T-cell (primary cell): ENCODE measurements at places on chromosomes 12 and 14.

- DNase-seq, result no peak
Measured at GRCh38 chr14:53638966-53639365, 317.7 kb downstream of the BMP4 start.

- no peak for DNase-seq
Measured at GRCh38 chr14:50020184-50020583, 96.2 kb downstream of the VCPKMT start.

- no peak for DNase-seq
Measured at GRCh38 chr14:103767336-103767894, 51.8 kb downstream of the ZFYVE21 start.

DNA sequence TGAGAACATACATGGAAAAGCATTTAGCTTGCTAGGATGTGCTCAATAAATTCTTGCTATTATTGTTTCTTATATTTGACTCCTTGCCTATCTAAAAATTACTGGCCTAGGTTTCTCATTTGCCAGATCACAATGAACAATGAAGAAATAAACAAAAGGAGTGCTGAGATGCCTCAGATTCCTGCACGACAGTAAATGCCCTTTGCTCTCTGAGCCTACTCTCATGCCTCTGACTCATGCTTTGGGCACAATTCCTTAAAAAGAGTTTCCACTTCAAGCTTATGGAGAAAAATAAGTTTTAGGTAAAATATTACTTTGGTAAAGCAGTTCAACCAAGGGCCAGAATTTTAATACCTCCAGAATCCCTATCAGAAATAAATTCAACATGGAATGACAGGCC, 30.9 kb downstream of the GRIN2B start:
- no peak for DNase-seq

DNA sequence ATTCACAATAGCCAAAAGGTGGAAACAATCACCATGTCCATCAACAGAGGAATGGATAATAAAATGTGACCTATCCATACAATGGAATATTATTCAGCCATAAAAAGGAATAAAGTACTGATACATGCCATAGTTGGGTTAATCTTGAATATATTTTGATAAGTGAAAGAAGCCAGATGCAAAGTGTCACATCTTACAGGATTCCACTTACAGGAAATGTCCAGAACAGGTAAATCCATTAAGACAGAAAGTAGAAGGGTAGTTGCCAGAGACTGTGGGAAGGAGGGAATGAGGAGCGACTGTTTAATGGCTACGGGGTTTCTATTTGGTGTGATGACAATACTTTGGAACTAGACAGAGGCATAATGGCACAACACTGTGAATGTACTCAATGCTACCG, 171.6 kb downstream of the KSR2 start:
- DNase-seq, result no peak

GRCh38 chr12:42135259-42135814, 9.3 kb downstream of the GXYLT1 start:
- no peak for DNase-seq

- DNase-seq, result no peak
Measured at GRCh38 chr12:23133471-23133870, 508.5 kb downstream of the ETNK1 start.

- no peak for DNase-seq
Measured at GRCh38 chr14:100298551-100299237, 7.5 kb downstream of the SLC25A29 start.

DNA sequence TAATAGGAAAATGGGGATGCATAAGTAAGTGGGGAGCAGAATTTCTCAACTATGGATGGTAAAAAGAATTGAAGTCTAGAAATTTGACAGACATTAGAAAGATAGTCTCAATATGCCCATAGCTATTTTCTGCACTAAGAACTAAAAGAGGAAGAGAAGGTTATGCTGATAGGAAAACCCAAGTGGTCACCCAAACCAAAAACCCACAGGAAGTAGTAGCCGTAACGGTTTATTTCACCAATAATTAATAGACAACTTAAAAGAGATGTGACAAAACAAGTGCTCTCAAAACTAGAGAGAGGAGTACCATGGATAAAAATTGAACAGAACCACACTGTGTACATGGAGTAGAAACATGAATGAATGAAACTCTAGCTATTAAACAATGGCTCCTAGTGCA, 295.4 kb downstream of the FSCB start:
- no peak for DNase-seq

DNA sequence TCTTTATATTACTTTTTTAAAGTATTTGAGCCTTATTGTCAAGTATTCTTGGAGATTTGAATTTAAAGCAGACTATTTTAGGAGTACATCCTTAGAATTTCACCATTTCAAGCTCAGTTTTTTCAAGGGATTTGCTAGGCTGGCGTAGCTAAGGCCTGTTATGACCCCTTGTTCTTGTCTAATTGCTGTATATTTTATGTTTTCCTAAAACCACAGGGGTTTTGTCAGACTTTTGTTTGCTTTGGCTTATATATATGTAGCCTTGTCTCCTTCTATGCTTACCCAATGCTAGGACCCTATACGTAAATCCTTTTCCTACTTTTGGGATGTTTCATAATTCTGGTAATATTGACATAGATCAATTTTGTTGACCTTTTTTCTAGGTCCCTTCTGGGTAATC, 147.0 kb upstream of the SYT10 start:
- DNase-seq, result no peak

GRCh38 chr12:131521326-131521725, 189.6 kb upstream of the SFSWAP start:
- no peak for DNase-seq

- no peak for DNase-seq
Measured at GRCh38 chr12:26948309-26948708, 10.0 kb downstream of the FGFR1OP2 start.

GRCh38 chr12:24661657-24662096, 287.2 kb downstream of the BCAT1 start:
- no peak for DNase-seq

GRCh38 chr14:99735189-99736135, 51.4 kb downstream of the CYP46A1 start:
- no peak for DNase-seq

GRCh38 chr12:111428728-111429175, 23.0 kb downstream of the SH2B3 start:
- no peak for DNase-seq

DNA sequence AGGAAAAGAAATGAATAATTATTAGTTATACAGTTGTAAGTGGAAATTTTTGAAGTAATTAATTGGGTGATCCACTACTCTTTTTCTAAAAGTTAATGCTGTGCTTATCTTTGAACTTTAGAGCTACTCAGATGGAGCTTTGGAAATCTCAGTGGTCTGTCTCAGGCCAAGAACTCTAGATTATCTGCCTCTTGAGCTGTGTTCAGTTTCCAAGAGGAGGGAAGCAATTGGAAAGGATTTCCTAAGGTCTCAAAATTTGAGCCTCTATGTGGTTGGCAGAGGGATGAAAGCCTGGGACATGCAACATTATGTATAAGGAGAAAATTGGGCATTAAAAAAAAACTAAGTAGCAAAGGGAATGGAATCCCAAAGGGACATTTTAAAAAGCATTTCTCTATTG, 334.0 kb upstream of the PRICKLE1 start:
- no peak for DNase-seq

- DNase-seq, result no peak
Measured at GRCh38 chr14:68665792-68666204, 127.1 kb downstream of the ZFP36L1 start.

GRCh38 chr14:91835197-91835919, 32.0 kb downstream of the TC2N start:
- no peak for DNase-seq

GRCh38 chr12:46507766-46508165, 135.2 kb upstream of the SLC38A2 start:
- no peak for DNase-seq

GRCh38 chr14:90728951-90729350, 87.3 kb downstream of the TTC7B start:
- DNase-seq, result no peak

DNA sequence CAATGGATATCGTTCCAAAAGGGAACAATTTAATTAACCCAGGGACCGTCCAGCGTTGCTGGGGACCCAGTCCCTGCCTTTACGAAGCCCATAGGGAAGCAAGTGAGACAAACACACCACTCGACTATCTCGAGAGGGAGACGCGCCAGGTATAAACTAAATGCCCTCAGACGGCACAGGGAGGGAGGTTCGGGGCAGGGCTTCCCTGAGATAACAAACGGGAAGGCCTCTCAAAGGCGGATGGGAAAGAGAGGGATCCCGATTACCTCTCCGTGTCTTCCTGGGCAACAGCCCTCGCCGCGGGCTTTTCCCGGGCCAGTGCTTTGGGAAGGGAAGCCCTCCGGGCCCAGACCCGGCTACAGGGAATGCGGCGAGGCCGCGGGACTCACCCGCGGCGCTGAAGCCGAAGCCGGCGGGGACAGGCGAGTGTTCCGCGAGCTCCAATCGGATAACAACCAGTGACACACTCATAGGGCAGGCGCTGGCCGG, 390 bp downstream of the BRAP start:
- no peak for DNase-seq

DNA sequence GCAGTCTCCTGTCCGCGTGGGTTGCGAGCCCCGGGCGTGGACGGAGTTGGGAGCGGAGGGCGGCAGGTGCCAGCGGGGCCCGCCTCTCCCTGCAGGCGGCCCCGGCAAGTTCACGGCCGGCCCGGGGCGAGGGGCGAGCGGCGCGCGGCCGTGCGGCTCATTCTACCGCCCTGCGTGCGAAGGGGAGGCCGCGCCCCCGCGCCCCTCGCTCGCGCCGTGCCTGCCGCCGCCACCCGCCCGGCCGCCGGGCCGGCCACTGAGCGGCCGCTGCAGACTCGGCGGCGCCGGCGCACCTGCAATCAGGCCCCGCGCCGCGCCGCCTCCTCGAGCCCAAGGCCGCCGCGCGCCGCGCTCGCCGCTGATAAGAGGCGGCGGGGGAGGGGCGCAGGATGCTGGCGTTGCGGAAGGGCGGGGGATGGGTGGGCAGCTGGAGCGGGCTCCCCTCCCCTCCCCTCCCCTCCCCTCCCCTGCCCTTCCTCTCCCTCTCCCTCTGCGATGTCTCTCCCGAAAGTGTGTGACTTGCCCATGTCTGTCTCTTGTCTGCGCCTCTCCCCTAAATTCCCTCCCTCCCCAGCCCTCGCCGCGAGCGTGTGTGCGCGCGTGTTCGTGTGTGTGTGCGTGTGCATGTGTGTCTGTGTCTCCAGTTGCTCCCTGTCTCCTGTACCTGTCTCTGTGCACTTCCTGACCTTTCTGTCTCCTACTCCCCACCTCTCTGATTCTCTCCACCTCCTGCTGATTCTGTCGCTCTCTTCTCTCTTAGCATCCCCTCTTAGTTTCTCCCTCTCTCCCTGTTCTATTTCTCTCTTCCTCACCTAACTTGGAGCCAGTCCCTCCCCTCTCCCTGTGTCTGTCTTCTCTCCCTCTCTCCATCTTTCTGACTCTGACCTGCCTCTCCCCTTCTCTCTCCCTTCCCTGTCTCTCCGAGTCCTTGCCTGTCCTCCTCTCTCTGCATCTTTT, 768.1 kb upstream of the TBX3 start:
- no peak for DNase-seq
